Upper lobe of right lung (tissue), 1 donor: ENCODE measurements at places on chromosomes 1 and 21. TPM values are rescaled to one million over a fixed set of nuclear protein-coding genes. Genes with fewer than 3 reads are reported as not detected.

GREM2 gene
- total RNA-seq = 0.64 TPM

IGSF21 gene
- 3.2 TPM for total RNA-seq

USP16 gene
- 32.7 TPM for total RNA-seq

CENPL gene
- total RNA-seq = 4.3 TPM

DNA sequence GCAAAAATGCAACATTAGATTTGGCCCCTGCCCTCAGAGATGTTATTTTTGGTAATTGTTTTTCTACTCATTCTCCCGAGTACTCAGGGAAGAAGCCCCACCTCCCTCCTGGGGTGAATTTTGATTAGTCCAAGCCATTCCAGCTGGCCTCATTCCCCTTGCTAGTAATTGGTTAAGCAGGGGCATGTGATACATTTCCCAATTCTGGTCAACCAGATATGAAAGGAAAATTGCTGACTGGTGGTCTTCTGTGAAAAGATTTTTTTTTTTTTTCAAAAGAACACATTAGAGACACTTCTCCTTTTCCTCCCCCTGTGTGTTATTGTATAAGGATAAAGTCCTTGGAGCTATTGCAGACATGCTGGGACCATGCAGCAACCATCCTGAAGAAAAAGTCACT, 71.1 kb upstream of the AKT3 start:
- DNase-seq = no peak
- no peaks in the 10 kb centered on the region for H3K36me3 ChIP-seq

GRCh38 chr1:246782120-246782900, 58.1 kb downstream of the SCCPDH start:
- no peaks in the 10 kb centered on the region for H3K4me1 ChIP-seq
- H3K4me3 ChIP-seq = no peak overlapping the region
- H3K36me3 ChIP-seq = peaks cover 9% of the 10 kb centered on the region
- no peak overlapping the region for H3K27ac ChIP-seq

DNA sequence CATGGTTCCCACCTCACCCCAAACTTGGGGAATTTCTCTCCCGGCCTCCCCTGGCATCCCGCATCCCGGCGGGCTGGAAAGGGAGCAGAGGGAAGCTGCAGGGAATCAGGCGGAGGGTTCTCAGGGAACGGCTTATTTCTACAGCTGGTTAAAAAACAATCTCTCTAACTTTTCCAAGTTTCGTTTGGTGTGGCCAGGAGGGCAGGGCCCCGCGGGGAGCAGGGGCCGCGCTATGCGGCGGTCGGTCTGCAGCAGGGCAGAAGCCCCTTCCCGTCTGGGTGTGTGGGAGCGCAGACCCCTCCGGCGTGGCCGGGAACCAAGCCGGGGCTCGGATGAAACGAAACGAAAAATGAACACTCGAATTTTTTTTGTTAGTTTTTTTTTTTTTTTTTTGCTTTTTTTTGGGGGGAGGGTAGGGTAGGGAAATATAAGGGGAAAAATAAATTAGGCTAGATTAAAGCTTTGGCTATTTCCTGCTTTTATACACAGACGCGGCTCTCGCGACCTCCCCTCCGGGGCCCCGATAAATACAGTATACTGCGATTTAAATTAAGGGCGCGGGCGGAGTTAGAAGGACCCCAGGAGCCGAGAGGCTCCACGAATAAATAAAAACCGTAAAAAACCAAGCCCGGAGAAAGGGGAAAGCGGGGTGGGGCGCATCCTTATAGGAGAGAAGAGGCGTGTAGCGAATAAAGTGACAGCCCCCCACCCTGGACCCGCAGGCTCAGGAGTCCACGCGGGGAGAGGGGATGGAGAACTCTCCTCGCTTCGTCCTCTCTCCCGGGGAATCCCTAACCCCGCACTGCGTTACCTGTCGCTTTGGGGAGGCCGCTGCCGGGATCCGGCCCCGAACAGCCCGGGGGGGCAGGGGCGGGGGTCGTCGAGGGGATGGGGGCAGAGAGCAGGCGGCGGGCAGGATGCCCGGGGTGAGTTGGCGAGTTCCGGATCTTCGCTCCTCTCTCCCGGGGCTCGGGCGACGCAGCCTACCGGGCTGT, 2.1 kb downstream of the POU3F1 start:
- no peak overlapping the region for H3K27ac ChIP-seq
- peak overlapping the region; percentile 16 for H3K4me3 ChIP-seq
- peak; percentile 63 for DNase-seq
- H3K27me3 ChIP-seq = peaks cover 60% of the 10 kb centered on the region
- no peaks in the 10 kb centered on the region for H3K36me3 ChIP-seq
- peaks cover 24% of the 10 kb centered on the region for H3K4me1 ChIP-seq

DNA sequence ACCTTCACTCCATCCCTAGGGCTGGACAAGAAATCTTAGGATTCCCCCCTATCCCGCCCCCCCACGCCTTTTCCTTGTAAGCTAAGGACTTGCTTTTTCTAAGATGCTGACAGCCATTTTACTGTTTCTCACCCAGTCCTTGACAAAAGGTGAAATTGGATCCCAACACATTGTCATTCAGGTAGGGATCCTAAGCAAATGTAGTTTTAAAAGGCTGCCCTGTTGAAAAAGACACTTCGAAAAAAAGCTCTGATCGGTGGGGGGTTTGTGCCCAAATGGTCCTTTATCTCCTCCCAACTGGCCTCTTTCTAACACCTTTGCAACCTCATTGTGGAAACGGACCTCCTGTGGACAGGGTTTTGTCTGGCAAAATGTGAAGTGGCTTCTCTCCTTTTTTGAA, 2.9 kb downstream of the CACHD1 start:
- DNase-seq = no peak
- no peaks in the 10 kb centered on the region for H3K36me3 ChIP-seq
- H3K4me3 ChIP-seq = peak overlapping the region; percentile 68
- H3K27ac ChIP-seq = no peak overlapping the region
- peaks cover 7% of the 10 kb centered on the region for H3K27me3 ChIP-seq

DNA sequence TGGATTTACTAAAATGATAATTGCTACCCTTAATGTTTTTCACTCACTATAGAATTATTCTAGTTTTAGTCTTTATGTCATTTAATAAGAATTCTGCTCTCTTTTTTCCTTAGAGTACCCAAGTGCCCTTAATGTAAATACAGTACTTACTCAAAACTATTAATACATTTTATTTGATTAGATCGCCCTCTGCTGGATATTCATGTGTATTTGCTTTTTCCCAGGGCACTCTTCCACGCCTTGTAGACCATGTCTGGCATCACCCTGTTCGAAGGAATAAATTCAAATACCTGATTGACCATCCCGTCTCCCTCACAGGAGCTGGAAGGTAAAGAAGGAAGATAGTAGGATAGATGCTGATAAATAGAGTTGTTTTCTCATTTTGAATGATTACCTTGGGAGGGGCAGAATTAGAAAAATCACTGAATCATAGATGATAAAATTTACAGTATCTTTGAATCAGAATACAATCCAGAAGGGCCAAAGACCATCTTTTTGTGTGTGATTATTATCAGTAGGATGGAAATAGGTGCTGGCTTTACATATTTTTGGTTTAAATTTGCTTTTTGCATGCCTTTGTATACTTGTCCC, 4.1 kb downstream of the AXDND1 start:
- no peak overlapping the region for H3K4me3 ChIP-seq
- no peak for DNase-seq
- no peaks in the 10 kb centered on the region for H3K36me3 ChIP-seq
- H3K4me1 ChIP-seq = no peaks in the 10 kb centered on the region

- H3K4me3 ChIP-seq = no peak overlapping the region
- H3K36me3 ChIP-seq = no peaks in the 10 kb centered on the region
- H3K27ac ChIP-seq = peak overlapping the region; percentile 42
- no peaks in the 10 kb centered on the region for H3K27me3 ChIP-seq
- DNase-seq = no peak
Observed at GRCh38 chr1:41902159-41902577, 16.6 kb downstream of the HIVEP3 start.

DNA sequence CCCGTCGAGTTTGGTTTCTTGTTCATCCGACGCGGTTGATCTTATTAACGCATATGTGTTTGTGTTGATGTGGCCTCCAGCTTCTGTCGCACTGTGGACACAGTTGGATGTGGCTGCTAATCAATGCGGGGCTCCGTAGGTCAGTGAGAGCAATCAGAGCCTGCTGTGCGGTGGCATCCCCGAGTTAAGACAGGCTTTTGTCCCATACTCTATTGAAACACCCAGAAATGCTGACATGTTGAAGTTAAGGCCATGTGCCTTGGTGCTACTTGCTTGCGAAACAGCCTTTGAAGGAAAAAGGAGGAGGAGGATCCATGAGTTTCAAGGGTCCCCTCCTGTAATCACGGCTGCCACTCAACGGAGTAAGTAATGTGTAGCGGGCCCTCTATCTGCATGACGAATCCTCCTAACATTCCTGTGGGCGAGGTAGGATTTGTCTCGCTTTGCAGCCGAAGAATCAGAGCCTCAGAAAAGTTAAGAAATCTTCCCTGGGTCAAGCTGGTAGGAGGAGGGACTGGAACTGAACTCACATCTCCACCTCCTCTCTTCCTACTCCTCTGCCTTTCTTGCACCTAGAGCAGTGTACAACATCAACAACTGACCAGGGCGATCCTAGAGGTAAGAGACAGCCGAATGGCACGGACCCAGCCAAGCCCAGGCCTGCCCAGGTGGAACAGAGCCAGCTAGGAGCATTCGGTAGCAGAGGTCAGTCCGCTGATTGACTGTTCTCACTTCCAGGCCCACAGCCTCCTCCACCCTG, 19.5 kb downstream of the PDE9A start:
- no peak overlapping the region for H3K4me3 ChIP-seq
- DNase-seq = no peak
- no peaks in the 10 kb centered on the region for H3K27me3 ChIP-seq
- H3K36me3 ChIP-seq = no peaks in the 10 kb centered on the region

GRCh38 chr21:35284199-35284598, 235.1 kb upstream of the RUNX1 start:
- no peak overlapping the region for H3K4me3 ChIP-seq
- H3K27me3 ChIP-seq = no peaks in the 10 kb centered on the region
- no peaks in the 10 kb centered on the region for H3K4me1 ChIP-seq
- no peak for DNase-seq
- H3K36me3 ChIP-seq = no peaks in the 10 kb centered on the region

- H3K27me3 ChIP-seq = no peaks in the 10 kb centered on the region
- no peak for DNase-seq
- H3K27ac ChIP-seq = no peak overlapping the region
- H3K36me3 ChIP-seq = no peaks in the 10 kb centered on the region
- H3K4me1 ChIP-seq = peaks cover 17% of the 10 kb centered on the region
- H3K4me3 ChIP-seq = no peak overlapping the region
Observed at GRCh38 chr1:36328713-36329112, 5.3 kb upstream of the EVA1B start.

GRCh38 chr1:172727956-172728603, 69.2 kb downstream of the FASLG start:
- no peaks in the 10 kb centered on the region for H3K36me3 ChIP-seq
- no peak overlapping the region for H3K27ac ChIP-seq
- DNase-seq = no peak
- no peaks in the 10 kb centered on the region for H3K27me3 ChIP-seq

DNA sequence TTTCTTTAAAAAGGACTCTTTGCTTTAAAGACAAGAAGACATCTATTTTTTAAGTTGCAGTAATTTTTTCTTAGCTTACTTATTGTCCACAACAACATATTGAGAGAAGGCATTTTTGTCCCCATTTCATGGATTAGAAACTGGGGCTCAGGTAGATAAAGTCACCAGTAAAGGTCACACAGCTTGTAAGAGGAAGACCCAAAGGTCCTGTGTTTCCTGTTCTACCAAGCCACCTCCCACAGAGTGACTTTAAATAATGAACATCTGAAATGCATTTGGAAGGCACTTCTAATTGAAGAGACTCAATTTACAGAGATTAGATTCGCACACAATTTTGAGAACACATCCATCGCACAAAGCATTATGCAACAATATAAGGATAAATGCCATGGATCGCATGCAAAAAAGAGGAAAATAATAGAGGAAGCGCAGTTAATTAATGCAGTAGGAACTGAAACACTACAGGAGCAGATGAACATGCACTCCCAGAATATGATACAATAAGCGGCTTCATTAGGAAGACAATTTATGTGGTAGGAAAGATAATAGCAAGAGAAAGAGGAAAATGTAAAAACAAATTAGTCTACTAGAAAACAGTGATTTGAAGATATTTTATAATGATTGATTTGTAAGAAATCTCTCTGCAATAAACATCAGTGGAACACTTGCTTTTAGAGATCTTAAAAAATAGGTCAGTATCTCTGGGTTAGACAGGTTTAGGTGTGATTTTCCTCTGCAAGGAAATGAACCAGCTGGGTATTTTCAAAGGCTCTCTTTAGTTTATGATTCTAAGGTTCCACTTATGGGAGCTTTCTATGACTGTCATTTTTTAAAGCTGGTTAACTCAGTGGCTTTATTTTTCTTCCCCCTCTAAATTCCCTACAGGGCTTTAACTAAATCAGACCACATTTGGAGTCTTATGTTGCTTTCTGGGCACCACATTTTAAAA, 27.1 kb upstream of the CD2 start:
- no peaks in the 10 kb centered on the region for H3K4me1 ChIP-seq
- no peak for DNase-seq
- H3K27ac ChIP-seq = no peak overlapping the region

DNA sequence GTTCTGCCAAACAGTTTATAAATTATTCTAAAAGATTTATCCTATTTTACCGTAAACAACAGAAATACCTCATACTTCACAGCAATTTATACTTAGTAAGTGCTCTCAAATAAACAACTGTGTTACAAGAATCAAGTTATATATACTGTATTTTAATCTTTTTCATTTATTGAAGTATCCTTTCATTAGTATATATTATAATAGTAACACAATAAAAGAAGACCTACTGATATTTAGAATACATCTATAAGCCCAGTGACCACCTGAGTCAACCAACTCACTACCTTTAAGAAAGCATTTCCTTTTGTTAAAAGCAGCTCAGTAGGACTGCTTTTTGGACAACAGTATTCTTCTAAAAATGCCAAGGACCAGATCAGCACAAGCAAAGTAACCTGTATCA, 5.9 kb downstream of the TMCO1 start:
- H3K4me1 ChIP-seq = peaks cover 4% of the 10 kb centered on the region
- H3K36me3 ChIP-seq = peaks cover 80% of the 10 kb centered on the region
- H3K27me3 ChIP-seq = no peaks in the 10 kb centered on the region
- no peak overlapping the region for H3K27ac ChIP-seq
- no peak overlapping the region for H3K4me3 ChIP-seq

- peak overlapping the region; percentile 51 for H3K27ac ChIP-seq
- peaks cover 34% of the 10 kb centered on the region for H3K4me1 ChIP-seq
- H3K36me3 ChIP-seq = no peaks in the 10 kb centered on the region
Observed at GRCh38 chr1:12549460-12550349, 68.3 kb downstream of the DHRS3 start.

DNA sequence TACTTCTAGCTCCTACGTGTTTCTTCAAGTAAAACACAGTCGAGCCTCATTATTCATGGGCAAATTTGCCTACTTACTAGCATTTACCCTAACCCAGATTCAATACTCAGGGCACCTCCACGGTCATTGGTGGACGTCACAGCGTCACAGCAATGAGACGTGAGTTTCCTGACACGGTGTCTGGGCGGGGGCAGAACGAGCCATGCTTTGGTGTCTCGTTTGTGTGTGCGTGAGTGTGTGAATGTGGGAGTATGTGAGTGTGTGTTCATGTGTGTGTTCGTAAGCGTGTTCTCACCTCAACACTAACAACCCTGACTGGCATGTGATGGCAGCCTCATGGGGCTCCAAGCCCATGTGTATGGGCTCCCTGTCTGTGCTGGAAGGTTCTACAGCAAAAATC, 17.5 kb upstream of the COL18A1 start:
- peak; percentile 30 for DNase-seq
- H3K27me3 ChIP-seq = no peaks in the 10 kb centered on the region
- H3K27ac ChIP-seq = no peak overlapping the region
- H3K4me1 ChIP-seq = peaks cover 10% of the 10 kb centered on the region
- no peak overlapping the region for H3K4me3 ChIP-seq
